ENCODE measurements at places on chromosomes 1 and 21.

DNA sequence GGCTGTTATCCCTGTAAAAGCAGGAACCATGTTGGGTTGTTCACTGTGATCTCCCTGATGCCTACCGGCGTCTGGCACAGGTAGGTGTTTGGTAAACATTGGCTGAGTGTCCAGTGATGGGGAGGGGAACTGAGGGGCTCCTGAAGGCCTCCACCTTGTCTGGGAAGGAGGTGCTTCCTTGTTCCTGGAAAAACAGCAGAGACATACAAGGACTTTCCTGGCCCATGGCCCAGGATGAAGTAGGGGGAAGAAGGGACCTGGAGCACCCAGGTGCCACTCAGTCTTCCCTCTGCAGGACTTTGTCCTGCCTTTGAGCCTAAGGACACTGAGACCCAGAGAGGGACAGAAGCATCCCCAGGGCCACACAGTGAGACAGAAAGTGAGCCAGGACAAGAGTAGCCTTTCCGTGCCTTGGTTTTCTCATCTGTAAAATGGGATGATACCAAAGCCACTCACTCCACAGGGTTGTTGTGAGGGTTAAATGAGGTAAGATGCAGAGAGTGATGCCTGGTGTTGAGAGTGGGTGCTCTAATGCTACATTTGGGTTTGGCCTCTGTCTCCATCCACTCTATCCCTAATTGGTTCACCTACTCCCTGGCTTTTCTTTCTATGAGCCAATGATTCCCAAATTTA lies 6.1 kb upstream of the HEYL start:
- DNase-seq = no peak

GRCh38 chr21:40047211-40047610 lies 180.0 kb downstream of the PCP4 start:
- DNase-seq = no peak

DNA sequence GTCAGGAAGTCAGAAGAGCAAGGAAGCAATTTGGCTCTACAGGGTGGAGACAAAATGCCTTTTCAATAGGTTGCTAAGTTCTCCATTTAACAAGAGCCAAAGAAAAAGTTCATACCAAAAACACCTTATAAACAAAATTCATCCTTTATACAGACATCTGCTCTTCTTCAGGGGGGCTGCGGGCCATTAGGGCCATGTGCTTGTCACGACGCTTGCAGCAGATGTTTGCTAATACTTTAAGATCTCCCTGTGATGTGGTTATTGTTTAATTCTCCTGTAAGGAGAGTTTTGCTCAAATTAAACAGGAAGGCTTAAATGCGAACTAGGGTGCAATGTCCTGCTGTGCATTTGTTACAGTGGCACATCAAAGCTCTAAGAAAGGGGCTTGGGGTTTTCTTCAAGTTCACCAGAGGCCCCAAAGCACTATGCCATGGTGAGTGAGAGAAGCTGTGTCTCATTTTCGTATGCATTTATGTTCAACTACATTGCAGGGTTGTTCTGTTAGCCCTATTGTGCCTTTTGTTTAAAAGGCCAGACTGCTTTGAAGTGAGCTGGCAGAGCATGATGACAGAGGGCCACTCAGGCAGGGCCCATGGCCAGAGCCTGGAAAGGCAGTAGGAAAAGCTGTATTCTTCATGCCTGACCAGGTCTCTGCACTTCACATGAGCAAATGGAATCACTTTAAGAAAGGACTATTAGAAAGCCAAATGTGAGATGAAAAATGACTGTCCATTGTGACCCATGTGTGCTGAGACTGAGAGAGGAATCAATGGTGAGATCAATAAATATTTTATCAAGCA lies 24.8 kb upstream of the NTPCR start:
- DNase-seq = no peak

GRCh38 chr1:48025076-48025475 lies 27.9 kb upstream of the TRABD2B start:
- no peak for DNase-seq

DNA sequence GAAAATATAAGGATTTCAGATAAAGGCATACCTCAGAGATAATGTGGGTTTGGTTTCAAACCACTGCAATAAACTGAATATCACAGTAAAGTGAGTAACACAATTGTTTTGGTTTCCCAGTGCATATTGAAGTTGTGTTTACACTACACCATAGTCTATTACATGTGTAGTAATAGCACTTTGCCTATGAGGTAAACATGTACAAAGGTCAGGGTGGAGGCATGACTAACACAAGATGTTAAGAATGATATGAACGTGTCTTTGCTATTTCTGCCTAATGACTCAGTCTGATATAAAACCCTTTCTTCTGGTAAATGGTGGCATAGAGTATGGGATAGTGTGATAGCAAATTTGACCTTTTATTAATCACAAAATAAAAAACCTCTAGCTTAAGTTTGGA lies 621.5 kb upstream of the ADGRL2 start:
- DNase-seq = no peak

- DNase-seq = peak; percentile 5
Measured at GRCh38 chr1:89808441-89809117, 12.3 kb upstream of the LRRC8D start.

- DNase-seq = no peak
Measured at GRCh38 chr1:157166590-157166989, 28.4 kb upstream of the ETV3 start.

GRCh38 chr21:32794644-32795079 lies 23.1 kb upstream of the PAXBP1 start:
- no peak for DNase-seq

- no peak for DNase-seq
Measured at GRCh38 chr1:62652387-62652786, 35.8 kb downstream of the DOCK7 start.

DNA sequence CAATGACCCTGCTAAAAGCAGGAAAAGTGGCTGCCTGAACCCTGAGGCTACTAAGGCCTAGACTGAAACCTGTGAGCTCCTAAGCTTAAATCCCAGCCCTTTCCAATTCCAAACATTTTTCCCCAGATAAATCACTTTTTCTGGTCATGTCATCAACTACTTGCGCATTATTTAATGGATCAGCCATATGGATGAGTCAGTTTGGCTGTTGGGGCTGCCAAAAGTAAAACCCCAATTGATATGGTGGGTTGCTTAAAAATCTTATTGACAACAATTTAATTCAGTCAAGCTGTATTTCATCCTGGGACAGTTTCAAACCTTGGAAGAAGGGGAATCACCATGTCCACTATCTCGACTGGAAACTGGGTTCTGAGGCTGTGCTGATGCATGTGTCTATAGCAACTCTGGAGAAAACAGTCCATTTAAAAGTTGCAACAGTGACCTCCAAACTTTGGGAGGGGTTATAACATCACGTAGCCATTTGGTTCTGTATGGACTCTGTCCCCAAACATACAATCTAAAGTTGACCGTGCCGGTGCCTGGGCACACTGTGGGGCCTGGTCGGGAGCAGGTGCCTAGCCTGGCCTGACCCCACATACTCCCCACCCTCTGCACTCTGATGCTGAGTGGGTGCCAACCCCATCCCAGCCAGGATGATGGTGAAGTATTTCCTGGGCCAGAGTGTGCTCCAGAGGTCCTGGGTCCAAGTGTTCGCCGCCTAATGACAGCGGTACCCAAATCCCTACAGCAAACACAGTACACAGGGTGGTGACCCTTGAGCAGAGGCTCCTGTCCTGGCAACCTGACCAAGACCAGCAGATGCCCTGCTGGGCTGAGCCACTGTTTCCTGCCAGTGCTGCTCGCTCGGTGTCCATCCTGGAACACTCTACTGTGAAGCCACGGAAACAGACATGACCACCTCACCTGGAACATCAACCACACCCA lies 46.5 kb upstream of the LRRC52 start:
- DNase-seq = no peak

DNA sequence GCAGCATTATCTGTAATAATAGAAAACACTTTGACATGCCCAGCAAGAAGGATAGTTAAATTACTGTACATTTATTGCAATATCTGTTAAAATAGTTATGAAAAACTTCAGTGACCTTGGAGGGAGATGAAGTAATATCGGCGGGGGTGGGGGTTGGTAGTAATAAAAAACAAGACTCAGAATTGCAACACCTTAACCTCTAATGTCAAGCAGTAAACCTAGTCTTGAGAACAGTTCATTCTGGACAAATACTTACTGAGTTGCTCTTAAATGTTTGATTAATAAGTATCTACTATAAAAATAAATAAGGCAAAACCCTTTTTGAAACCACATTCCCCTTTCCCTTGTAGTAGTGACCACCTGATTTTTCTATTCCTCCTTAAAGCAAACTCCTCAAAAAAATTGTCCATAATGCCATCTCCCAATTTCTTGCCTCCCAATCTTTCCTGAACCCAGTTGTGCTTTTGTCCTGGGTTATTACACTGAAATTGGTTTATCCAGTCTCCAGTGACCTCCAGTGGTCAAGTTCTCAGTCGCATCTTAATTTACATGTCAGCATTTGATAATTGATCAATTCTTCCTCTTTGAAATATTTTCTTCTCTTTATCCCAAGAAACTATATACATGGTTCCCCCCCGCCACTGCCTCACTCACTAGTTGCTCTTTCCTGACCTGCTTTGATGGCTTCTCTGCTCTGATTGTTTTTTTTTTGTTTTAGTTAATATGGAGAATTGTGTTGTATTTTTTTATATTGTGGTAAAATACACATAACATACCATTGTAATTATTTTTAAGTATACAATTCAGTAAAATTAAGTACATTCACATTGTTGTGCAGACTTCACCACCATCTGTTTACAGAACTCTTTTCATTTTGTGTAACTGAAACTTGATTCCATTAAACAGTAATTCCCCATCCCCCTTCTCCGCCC lies 36.8 kb downstream of the RAP1A start:
- no peak for DNase-seq

DNA sequence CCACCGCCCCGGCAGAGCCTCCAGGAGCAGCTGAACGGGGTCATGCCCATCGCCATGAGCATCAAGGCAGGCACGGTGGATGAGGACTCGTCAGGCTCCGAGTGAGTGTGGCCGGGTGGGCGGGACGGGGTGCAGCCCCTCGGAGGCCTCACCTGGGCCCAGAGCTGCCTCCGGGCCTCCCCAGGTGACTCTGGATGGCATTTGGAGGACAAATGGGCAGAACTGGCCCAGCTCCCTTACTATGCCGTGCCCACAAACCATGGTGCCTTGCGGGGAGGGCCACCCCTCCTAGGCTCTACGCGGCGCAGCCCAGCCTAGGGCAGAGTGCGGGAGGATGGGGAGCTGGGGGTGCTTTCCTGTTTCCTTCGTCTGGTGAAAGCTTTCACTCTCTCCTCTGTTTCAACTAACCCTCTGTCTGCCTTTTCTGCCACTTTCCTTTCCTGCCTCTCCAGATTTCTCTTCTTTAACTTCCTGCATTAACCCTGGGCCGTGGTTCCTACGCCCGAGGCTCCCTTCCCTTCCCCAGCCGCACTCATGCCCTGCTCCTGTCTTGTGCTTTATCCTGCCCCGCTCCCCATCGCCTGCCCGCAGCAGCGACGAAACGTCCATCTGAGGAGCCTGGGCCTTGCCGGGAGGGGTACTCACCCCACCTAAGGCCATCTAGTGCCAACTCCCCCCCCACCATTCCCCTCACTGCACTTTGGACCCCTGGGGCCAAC lies 9.2 kb downstream of the PSRC1 start:
- DNase-seq = no peak

DNA sequence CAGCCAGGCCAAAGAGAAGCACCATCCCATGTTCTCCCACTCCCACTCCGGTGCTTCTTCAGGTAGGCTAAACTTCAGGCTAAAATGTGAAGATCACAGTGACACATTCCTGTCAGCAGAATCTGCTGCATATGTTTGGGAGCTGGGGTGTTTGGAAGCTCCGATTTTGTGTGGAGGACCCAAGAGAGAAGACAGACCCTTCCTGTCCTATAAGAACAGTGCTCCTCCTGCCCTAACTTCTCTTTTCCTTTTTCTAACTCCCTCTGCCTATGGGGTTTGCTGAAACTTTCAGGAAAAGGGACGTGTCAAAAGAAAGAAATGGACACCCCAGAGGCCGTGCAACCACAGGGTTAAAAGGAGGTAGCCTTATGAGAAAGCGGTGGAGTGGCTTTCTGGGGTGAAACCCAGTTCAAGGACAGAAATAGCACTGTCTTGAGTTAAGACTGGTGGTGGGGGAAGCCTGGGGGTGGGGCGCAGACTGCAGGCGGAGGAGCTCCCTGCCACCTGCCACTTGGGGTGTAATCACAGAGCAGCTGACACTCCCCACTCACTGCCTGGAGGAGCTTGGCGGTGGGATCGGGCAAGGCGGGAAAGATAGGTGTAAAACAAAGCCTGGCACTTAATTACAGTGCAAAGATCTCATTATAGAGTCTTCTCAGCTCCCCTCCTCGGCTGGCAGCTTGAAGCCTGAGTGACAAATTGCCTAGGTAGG lies 645 bp upstream of the TLR5 start:
- peak; percentile 7 for DNase-seq

DNA sequence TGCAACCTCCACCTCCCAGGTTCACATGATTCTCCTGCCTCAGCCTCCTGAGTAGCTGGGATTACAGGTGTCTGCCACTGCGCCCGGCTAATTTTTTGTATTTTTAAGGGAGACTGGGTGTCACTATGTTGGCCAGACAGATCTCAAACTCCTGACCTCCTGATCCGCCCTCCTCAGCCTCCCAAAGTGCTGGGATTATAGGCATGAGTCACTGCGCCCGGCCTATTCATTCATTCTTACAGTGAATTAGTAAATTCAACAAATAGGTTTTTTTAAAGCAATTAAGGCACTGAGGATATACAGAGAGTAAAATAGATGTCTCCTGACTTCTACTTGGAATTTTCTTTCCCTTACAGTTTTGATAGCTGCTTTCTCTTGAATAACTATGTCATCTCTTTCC lies 43.5 kb downstream of the CDC42 start:
- DNase-seq = no peak

GRCh38 chr1:41072051-41072450 lies 50.5 kb upstream of the SLFNL1 start:
- no peak for DNase-seq

- no peak for DNase-seq
Measured at GRCh38 chr1:87196110-87196827, 132.4 kb upstream of the LMO4 start.

- DNase-seq = no peak
Measured at GRCh38 chr1:111620441-111620971, 917 bp downstream of the RAP1A start.

DNA sequence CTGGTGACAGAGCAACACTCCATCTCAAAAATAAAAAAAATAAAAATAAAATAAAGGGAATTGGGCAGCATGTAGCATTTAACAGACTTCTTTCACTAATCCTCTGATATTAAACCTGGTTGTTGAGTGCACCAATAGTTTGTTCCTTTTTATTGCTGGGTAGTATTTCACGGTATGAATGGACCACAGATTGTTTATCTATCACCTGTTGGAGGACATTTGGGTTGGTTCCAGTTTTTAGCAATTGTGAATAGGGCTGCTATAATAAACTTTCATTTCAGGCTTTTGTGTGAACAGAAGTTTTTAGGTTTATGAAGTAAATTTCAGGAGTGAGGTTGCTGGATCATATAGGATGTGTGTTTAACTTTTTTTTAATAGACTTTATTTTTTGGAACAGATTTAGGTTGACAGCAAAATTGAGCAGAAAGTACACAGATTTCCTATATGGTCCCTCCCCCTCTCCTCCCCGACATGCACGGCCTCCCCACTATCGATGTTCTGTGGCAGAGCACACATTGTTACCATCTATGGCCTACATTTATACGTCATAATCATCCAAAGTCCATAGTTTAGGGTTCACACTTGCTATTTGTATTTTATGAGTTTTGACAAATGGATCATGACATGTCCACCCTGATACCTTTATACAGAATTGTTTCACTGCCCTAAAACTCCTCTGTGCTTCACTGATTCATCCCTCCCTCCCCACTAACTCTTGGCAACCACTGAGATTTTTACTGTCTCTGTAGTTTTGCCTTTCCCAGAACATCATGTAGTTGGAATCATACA lies 66.1 kb upstream of the TMPRSS2 start:
- DNase-seq = no peak

All from DMS 273 treated with DMSO at 0.1 percent for 48 hours (cell line).